ENCODE measurements at places on chromosomes 5 and 9. TPM values are rescaled to one million over a fixed set of nuclear protein-coding genes. Genes with fewer than 3 reads are reported as not detected.

SLC6A18 gene
- not detected for total RNA-seq

HSPA5 gene
- total RNA-seq = 272 TPM

GKAP1 gene
- total RNA-seq = 13.6 TPM

GRCh38 chr5:83531661-83532060 is 60.1 kb downstream of the VCAN start:
- no peak for DNase-seq

- DNase-seq = peak; percentile 49
Measured at GRCh38 chr9:127883959-127884358, 6.5 kb upstream of the AK1 start.

GRCh38 chr5:148953711-148954110 is 109.2 kb downstream of the SH3TC2 start:
- no peak for DNase-seq

- no peak for DNase-seq
Measured at GRCh38 chr5:158637039-158637438, 462.7 kb downstream of the EBF1 start.
